ENCODE measurements at places on chromosomes 7 and 10. TPM values are rescaled to one million over a fixed set of nuclear protein-coding genes. Genes with fewer than 3 reads are reported as not detected.

GRCh38 chr10:8065651-8066050, 11.2 kb downstream of the GATA3 start:
- no peak for DNase-seq
- no peaks in the 10 kb centered on the region for H3K4me1 ChIP-seq
- H3K4me3 ChIP-seq: no peak overlapping the region
- no peak overlapping the region for H3K27ac ChIP-seq
- H3K27me3 ChIP-seq: peaks cover 61% of the 10 kb centered on the region

DNA sequence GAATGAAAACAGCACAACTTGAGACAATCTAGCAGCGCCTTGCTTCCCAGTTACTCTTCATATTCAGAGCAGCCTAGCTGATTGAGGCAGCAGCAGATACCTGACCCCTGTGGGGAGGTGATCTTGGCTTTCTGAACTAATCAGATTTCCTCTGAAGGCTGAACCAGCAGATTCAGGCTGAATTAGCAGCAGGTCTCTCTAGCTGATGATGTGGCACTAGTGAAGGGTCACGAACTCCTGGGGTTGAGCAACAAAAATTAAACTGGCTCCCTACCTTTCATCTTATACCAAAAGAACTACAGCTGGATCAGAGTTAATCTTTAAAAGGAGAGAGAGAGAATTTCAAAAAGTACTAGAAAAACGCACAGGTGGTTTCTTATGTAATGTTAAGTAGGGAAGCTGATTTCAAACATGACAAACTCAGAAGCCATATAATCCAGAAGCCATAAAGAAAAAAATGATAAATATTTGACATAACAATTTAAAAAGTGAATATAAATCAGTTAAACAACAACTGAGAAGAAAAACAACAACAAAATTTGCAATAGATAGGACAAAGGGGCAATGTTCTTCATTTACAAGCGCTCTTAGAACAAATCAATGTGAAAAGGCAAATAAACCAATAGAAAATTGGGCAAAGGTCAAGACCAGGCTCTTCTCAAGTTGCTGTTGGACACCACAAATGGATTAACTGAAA, 13.5 kb downstream of the SLC25A13 start:
- H3K4me3 ChIP-seq: no peak overlapping the region
- H3K4me1 ChIP-seq: peaks cover 93% of the 10 kb centered on the region
- H3K27ac ChIP-seq: peak overlapping the region; percentile 81
- peaks cover 20% of the 10 kb centered on the region for H3K36me3 ChIP-seq

DNA sequence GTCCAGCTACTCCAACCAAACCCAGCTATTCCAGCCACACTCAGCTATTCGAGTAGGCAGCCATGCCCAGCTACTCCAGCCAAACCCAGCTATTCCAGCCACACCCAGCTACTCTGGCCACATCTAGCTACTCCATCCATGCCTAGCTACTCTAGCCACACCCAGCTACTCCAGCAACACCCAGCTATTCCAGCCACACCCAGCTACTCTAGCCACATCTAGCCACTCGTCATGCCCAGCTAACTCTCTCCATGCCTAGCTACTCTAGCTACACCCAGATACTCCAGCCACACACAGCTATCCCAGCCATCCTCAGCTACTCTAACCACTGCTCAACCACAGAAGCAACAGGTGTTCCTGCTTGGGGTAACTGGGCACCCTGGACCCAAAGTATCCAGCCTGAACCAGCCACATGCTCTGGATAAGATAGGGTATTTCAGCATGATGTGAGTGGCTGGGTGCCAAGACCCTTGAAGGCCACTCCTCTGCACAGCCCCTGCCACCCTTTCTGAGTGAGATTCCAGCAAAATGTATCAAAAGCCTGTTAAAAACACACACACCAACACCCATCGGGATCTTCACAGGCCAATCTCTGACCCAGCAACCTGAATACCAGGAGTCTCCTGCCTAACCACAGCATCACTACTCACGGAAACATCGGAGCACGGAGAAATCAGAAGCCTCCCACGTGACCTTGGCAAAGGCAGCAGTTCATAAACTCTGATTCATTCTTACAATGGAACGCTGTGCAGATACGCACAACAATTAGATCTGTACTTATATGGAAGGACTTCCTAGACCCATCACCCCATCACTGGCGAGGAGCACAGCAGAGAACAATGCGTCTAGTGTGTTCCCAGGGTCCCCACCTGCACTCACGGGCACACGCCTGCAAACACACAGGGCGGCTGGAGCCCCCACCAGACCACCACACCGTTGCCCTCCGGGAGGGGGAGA, 51.8 kb upstream of the DNAAF5 start:
- no peaks in the 10 kb centered on the region for H3K4me1 ChIP-seq
- peaks cover 43% of the 10 kb centered on the region for H3K36me3 ChIP-seq
- DNase-seq: no peak
- no peaks in the 10 kb centered on the region for H3K27me3 ChIP-seq

The PALD1 gene
- total RNA-seq: 0.07 TPM

The EN2 gene
- total RNA-seq: not detected
